Gastroesophageal sphincter (tissue), 4 donors: ENCODE measurements at places on chromosomes 2 and 18. TPM values are rescaled to one million over a fixed set of nuclear protein-coding genes. Genes with fewer than 3 reads are reported as not detected.

DNA sequence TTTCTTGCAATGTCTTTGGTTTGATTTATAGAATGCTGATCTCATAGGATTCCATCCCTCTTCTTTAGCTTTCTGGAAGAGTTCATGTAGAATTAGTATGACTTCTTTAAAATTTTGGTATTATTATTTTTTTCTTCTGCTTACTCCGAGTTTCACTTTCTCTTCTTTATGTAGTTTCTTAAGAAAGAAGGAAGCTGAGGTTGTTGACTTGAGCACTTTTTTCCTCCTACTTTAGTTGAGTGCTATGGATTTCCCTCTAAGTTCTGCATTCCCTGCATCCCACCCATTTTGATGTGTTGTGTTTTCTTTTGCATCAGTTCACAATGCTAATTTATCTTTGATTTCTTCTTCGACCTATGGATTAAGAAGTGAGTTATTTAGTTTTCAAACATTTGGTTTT is 78.9 kb upstream of the SPRED2 start:
- ATAC-seq = no peak

- no peak for ATAC-seq
These were observed 763 bp downstream of the CCDC141 start for GRCh38 chr2:179049203-179049545.

DNA sequence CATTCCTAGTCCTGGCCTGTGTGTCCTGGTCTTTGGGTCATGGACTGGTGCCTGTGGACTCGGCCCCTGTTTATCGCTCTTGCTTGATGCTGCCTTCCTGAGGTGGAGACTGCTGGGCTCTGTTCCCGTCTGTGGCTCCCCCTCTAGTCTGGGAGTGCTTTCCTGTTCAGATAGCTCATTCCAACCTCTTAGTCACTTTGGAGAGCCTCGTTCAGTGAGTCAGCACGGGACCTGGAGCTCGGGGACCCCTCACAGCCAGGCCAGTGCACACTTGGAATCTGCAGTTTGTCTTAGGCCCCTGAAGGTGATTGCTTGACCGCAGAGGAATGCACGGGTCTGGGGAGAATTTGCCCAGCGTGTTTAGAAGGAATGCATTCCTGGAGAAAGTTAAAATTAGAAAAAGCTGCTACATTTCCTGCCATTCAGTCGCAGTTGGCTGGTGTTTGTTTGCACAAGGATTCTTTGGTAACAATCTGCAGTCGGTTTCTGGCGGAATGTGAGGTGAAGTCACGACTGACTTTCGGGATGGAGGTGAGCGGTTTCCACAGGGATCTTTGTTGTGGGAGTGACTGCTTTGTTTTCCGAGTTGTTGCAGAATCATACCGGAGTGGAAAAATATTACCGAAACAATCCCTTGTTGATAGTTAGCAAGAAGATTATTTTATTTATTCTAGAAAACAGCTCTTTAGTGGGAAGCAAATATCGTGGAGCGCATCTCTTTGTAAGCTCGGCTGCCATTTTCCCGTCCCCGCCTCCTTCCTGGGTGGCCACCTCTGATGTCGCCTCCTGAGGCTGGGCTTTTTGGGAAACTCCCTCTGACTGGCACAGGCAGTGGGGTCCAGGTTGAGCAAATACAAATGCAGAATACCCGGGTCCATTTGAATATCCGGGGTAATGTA is 29.6 kb downstream of the SH3BP4 start:
- peak; percentile 92 for ATAC-seq

- peak; percentile 58 for ATAC-seq
These were observed 22.2 kb upstream of the TXNL4A start for GRCh38 chr18:80010551-80010906.

DNA sequence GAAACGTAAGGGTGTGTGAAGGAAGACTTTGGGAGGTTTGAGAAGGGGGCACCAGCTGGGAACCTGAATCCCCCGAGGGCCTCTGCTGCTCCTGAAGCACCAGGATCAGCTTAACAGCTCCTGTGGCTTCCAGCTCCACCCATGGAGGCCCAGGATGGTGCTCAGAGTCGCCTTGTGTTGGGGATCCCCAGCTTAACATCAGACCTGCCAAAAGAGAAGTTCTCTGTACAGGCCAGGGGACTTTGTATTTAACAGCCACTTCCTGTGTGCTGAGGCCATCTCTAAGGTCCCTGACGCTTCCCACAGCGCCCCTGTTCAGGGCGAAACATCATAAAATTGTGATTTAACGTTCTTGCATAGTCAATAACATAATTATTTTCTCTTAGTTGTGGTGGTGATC is 77.5 kb downstream of the NCK2 start:
- ATAC-seq = no peak

DNA sequence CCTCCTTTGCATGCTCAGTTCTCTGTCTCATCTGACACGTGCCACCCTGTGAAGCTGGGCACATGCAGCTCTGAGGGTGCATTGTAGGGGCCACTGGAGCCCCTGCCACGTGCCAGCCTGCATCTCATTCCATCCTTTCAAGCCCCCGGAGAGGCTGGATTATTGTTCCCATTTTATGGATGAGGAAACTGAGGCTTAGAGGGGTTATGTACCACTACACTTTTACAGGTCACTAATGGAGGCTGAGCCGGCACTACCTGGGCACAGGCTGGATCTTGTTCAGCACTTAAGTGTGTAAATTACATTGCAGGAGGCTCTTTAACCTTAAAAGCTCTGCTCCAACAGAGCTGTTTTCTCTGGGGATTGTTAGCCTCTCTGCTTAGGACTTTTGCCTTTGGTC is 47.5 kb downstream of the KCNIP3 start:
- ATAC-seq = no peak

DNA sequence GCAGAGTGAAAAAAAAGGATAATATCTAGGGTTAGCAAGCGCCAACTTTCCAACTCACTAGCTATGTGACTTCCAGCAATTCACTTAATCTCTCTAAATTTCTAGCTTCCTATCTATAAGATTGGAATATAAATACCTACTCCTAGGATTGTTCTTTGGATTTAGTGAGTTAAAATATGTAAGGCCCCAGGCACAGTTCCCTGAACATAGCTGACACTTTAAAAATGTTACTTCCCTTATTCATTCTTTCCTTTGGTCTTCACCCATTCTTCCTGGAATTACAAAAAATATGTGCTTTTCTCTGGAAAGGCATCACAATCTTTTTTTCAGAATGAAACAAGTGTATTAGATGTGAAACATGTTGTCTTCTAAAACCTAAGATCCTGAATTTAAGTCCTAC is 365.7 kb downstream of the RBM43 start:
- ATAC-seq = no peak

DNA sequence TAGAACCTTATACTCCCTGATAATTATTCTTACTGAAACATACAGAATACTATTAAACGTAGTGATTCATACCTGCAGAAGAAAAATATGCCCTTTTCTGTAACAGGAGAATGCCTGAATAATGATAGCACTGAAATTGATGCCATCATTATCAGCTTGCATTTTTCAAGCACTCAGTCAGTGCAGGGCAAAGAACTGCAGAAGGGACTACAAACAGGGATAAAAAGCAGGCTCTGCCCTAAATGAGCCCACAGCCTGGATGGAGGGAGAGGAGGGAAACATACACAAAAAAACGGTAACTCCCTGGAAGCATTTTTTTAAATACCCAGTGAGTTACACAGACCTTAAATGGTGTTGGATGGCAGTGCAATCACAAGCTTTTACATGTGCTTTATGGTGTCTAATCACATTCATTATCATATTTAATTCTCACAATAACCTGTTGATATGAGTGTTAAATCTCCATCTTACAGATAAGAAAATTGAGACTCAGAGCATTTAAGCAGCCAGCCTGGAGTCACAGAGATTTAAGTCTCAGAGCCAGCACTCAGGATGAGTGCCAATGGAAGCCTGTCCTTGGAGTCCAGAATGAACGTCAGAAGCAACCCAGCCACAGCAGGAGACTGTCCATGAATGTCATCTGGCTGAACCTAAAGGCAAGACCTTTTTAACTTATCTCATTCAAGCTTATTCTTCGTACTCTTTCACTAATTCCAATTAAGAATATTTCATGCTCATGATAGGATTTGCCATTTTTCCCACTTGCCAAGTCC is 139.3 kb upstream of the CTNNA2 start:
- no peak for ATAC-seq

GRCh38 chr2:16035747-16036745 is 95.7 kb downstream of the MYCN start:
- no peak for ATAC-seq

- no peak for ATAC-seq
These were observed 408.8 kb downstream of the GALNT13 start for GRCh38 chr2:154280543-154280942.

DNA sequence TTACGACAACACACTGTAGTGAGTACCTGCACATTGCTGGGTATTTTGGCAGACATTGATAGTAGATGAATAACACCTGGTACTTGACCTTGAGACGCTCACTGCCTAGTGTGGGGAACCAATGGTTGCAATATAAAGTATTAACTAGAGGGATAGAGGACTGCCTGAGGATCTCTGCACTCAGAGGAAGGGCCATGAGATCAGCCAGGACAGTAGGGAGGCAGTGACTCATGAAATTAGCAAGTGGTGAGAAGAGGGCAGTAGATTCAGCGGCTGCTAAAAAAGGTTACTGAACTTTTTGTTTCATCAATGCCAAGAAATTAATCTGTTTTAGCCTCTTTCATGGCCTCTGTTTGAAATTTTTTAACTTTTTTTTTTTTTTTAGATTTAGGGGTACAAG is 250.8 kb upstream of the TCF4 start:
- no peak for ATAC-seq

- ATAC-seq = no peak
These were observed 128.5 kb downstream of the METTL4 start for GRCh38 chr18:2442726-2443275.

DNA sequence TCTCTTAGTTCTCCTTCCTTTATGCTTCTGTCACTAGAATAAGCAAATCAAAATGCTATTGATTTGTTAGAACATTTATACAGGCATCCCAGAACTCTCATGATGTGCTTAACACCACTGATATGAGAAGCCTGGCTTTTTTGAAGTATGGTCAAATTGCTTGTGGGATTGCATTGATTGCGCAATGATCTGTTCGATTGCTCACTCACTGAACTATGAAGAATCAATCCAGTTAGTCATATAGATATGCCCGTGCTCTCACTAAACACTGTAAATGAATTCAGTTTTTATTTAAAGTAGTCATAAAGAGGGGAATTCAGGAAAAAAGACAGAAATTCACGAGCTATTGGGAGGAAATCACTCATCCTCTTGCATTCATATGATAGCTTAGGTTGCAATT is 1237.8 kb downstream of the SUCLG1 start:
- ATAC-seq = no peak

DNA sequence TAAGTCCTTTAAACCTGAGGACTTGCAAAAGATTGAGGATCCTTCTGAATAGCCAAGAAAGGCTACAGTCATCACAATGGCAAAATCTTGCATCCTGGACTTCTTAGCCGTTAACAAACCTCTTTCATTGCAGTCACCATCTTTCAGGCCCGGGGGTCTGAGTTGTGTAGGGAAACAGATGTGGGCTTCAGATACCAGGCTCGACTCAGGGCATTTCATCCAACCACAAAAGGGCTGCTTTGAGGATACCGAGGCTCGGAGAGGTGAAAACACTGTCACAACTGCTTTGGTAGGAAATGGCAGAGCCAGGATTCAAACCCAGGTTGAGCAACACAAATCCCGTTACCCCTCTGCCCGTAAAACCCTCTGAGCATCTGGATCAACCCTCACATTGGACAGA is 147.4 kb downstream of the TFCP2L1 start:
- ATAC-seq = no peak

- ATAC-seq = no peak
These were observed 339.9 kb upstream of the SOX11 start for GRCh38 chr2:5352286-5352685.

DNA sequence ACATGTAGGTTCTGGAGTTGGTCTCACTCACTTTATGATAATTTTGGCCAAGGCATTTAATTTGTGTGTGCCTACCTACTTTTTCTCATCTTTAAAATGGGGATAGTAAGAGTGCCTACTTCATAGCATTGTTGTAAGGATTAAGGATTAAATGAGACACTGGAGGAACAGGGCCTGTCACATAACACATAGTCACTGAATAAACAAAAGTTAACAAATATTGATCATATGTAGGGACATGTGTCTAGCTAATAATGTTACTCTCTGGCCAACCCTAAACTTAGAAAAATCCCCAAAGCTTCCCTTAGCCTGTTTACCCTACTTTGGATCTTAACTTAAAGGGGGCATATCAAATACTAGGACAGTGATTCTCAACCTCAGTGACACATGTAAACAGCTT is 169.9 kb downstream of the MYO1B start:
- ATAC-seq = no peak

DNA sequence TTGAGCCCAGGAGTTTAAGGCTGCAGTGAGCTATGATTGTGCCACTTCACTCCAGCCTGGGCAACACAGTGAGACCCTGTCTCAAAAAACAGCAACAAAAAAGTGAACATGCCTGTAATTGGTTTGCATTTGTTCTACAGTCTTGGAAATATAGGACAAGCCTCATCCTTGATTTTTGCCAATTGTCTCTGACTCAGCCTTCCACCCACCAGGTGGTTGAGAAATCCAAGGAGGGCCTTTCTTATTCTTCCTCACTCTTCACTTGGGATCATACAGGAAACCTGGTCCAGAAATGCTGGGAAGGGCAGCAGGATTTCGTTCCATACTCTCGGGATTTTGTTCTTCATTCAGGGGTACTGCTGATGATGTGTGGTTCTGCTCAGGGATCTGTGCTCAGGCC is 94.6 kb downstream of the CDC42EP3 start:
- ATAC-seq = no peak

DNA sequence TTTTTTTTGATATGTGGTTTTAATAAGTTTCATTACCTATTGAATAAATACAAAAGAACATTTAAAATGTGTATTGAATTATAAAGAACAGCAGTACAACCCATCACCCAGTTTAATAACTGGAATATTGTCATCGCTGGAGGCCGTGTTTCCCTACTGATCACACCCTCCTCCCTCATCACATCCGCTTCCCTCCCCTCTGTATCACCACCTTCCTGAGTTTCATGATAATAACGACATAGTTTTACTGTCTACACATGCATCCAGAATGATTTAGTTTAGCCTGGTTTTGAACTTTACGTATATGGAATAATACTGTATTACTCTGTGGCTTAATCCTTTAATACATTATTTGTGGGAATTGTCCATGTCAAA is 2.1 kb downstream of the SERPINB8 start:
- no peak for ATAC-seq

GRCh38 chr2:3585261-3586109 is 9.4 kb upstream of the COLEC11 start:
- peak; percentile 80 for ATAC-seq

GRCh38 chr2:120029672-120030640 is 17.1 kb downstream of the EPB41L5 start:
- no peak for ATAC-seq

DNA sequence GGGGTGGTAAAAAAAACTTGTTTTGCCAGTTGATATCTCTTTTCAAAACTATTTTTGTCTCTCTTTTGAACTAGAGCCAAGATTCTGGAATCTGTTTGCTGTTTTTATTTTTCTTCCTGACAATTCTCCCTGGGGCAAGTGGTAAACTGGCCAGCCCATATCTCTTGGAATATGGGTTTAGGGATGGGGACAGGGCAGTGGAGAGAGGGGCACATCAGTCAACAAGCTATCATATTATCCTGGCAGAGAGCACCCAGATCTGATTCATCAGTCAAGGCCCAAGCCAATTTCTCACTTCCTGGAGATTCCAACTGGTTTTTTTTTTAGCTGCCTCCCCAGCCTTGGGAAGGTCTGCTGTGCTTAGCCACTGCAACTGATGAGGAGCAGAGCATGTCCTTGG is 52.3 kb downstream of the ARHGAP28 start:
- no peak for ATAC-seq

The POTEC gene
- total RNA-seq = not detected

The MXD1 gene
- 10.5 TPM for total RNA-seq

The CD207 gene
- total RNA-seq = not detected

The IL36G gene
- not detected for total RNA-seq

The CFAP221 gene
- 0.25 TPM for total RNA-seq

The MAPRE3 gene
- 11.8 TPM for total RNA-seq

The AQP4 gene
- 0.12 TPM for total RNA-seq
